ENCODE measurements at places on chromosomes 3 and 15. TPM values are rescaled to one million over a fixed set of nuclear protein-coding genes. Genes with fewer than 3 reads are reported as not detected.
A peak's percentile ranks its signal among the peaks of the same experiment; 100 is the strongest.

- DNase-seq = no peak
Observed at GRCh38 chr3:113136071-113136470, 75.3 kb upstream of the BOC start.

GRCh38 chr15:97078591-97078990 lies 748.1 kb downstream of the NR2F2 start:
- no peak for DNase-seq

GRCh38 chr3:175041369-175041768 lies 182.2 kb downstream of the NAALADL2 start:
- DNase-seq = no peak

DNA sequence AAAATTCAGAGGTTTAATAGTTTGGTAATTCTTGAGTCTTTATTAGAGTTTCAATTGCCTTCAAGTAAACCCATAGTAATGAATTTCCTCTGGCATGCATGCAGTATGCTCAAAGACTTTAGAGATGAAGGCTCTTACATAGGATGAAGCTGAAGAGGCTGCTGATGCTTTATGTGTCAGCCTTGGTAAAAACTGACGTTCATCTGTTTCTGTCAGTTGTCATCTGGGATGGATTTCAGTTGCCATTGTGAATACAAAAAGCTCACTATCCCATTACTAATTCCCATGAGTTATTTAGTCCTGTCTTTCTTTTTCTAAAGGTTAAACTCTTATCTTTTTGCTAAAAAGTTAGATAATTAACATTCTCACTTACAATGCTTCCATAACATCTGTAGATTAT lies 136.9 kb upstream of the GBE1 start:
- no peak for DNase-seq

DNA sequence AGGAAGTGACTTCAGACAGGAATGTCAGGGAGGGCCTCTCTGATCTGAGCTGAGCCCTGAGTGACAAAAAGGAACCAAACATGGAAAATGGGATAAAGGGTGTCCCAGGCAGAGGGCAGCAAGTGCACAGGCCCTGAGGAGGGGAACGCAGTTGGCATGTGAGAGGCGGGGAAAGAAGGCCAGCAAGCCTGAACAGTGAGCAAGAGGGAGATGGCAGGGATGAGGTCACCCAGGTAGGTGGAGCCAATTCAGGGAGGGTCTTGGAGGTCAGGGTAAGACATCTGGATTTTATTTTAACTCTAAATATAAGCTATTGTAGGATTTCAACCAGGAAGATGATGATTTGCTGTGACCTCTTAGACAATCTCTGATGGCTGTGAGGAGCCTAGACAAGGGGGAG lies 167.7 kb downstream of the LRTM1 start:
- peak; percentile 23 for DNase-seq

- no peak for DNase-seq
Observed at GRCh38 chr3:107850681-107851080, 240.2 kb downstream of the CD47 start.

GRCh38 chr3:14634763-14635400 lies 16.7 kb upstream of the CCDC174 start:
- peak; percentile 14 for DNase-seq

DNA sequence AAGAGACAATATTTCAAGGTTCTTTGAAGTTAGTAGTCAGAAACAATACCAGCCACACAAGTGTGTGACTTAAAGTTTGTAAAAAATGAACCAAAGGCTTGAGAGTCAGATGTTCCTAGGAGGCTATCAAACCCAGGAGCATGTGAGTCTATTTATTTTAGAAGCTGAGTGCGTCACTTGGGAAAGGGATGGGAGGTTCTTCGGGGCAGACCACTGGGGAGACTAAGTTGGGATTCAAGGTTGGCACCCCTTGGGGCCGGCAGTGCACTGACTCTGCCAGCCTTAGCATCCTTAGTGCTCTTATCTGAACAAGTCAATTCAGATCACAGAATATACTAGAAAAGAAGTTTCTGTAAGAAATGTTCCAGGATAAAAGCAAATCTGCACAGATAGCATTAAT lies 50.1 kb upstream of the POLR2M start:
- no peak for DNase-seq

DNA sequence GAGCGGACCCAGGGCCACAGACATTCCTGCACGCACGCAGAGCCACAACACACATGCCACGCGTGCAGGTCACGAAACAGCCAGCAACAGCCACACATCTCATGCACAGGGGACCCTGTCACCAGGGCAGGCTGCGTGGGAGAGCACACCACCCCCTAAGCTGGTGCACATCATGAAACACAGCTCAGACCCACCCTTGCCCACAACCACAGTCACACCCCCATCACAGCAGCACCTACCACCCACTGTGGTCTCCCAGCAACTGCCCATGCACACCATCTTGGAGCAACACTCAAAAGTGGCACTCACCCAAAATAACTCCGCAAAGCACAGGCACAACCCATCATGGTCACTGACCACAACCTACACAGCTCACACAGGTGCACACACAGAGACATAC lies 75.7 kb downstream of the OCA2 start:
- no peak for DNase-seq

DNA sequence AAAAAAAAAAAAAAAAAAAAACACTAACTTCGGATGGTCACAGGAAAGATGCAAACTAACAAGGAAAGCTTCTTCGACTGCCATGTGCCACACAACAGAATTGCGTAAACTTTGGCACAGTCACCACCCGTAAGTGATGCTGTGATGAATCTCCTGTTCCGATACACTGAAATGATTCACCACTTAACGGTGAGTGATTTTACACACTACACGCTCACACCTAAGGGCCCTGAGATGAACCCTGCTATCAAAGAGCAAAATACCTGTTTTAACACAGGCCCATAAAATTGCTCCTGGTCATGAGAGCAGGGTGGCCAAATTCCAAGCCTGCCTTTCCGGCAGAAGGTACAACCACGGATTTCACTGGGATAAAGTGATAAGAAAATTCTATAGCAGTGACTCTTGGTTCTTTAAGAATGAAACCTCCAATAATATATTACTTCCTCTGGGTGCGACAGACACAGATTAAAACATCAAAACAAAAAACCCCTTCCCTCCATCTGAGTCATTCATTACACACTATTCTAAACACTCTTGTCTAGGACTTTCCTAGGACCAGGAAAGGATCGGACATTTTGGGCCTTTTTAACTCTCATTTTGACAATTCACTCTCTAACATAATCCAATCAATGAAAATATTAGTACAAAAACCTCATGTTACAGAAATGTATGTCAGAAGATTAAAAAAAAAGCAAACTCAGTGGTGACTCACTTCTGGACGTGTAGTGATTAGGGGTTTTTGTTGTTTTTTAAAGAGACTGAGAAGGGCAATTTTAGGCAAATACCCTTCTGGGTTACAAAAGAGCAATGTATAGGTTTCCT lies 28.3 kb downstream of the LRIG1 start:
- DNase-seq = peak; percentile 77

GRCh38 chr15:79994615-79995014 lies 23.6 kb upstream of the BCL2A1 start:
- DNase-seq = peak; percentile 44

GRCh38 chr15:91873138-91873536 lies 19.6 kb downstream of the SLCO3A1 start:
- DNase-seq = no peak

DNA sequence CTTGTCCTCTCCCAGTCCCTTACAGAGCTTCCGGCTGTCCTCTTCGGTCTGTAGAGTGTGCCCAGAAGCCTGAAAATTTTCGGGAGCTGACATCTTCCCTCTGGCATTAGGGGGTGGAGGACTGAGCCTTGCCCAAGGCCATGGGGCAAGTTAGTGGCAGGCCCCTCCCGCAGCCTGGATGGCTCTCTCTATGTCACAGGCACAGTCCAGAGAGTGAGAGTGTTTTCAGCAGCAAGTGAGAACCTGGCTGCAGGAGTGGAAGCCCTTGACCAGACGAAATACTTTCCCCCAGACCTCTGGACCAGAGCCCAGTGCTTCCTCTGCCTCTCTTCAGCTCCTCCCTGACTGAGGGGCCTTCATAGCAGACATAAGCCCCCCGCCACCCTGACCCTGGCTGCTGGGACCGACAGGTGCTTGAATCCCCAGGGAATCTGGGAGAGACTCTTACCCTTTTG lies 50.5 kb upstream of the SEC22A start:
- DNase-seq = no peak

DNA sequence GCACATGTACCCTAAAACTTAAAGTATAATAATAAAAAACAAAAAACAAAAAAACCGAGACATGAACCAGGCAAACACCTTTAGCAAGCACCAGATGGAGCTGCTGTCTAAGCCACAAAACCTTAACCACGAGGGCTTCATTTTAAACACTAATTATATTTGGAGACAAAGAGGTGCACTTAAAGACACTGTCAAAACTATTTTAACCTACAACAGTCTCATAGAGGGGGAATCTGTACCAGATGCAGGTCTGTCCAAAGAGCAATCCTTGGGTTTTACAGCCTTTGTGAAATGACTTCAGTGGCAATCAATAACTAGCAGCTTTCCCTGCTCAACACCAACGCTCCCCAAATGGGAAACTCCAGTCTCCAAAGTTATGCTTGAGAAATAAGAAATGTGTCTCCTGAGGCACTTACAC lies 115.7 kb upstream of the TSPAN3 start:
- peak; percentile 11 for DNase-seq

DNA sequence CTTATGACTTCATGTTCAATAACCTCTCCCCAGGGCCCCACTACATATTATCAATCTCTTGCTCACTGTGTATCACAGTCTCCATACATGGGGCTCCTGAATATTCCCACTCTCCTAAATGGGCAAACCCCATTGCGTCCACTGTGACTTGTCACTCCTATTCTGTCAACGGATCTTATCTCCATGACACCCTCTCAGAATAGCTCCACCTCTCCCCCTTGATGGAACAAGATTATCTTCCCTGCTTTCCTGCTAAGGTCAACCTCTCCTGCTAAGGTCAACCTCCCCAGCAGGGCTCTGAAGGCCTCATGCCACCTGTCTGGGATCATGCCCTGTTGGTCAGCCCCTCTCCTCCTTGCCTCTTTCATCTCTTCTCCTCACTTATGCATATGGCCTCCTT lies 1.8 kb downstream of the CLDN18 start:
- DNase-seq = no peak

DNA sequence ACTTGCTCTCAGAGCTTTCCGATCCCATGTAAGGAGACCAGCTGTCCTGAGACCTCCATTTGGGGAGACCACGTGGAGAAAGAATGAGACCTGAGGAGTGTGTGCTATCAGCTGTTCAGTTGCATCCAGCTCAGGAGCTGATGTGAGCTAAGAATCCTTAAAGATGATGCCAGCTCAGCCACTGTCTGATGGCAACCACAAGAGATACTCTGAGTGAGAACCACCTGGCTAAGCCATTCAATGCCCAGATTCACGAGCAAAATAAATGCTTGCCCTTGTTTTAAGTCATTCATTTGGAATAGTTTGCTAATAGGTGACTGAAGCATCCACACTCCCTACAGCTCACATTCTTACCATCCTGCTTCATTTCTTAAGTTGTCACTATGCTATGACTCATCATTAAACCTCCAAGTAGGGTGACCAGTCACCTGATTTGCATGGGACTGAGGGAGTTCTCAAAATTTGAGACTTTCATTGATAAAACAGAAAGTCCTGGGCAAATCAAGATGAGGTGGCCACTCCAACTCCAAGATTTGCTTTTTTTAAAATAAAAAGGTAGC lies 56.4 kb downstream of the SPTSSB start:
- DNase-seq = no peak

DNA sequence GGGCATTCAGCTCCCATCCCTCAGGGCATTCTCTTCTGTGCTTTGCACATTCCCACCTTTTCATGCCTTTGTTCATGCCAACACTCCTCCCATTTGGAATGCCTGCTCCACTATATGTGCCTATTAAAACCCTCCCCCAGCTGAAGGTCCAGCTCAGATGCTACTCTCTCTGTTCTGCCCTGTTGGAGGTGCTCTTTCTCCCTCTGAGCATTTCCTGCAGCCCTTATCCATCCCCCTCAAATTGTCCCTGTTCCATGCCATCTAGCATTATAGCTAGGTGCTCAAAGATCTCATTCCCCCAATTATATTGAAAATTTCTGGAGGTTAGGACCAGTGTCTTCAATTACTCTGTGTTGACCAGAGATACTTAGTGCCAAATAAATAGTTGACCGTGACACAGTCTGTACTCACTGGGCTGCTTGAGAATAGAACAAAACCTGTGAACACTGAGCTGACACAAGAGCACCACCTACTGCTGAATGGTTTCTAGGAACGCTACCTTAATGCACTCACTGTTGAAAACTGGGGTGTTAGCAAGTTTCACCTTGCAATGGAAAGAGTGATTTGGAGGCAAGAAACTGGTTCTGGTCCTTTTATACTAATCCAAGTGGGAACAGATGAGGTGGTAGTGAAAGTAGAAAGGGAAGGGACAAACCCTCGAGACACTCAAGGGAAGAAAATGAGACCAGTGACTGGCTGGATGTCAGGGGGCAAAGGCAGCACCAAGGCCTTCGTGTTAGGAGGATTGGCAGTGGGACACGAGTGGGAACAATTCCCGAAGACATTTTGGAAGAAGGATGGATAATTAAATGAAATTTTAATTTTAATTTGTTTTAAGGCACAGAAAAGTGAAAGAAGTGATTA lies 289.8 kb upstream of the ROPN1 start:
- DNase-seq = peak; percentile 60

DNA sequence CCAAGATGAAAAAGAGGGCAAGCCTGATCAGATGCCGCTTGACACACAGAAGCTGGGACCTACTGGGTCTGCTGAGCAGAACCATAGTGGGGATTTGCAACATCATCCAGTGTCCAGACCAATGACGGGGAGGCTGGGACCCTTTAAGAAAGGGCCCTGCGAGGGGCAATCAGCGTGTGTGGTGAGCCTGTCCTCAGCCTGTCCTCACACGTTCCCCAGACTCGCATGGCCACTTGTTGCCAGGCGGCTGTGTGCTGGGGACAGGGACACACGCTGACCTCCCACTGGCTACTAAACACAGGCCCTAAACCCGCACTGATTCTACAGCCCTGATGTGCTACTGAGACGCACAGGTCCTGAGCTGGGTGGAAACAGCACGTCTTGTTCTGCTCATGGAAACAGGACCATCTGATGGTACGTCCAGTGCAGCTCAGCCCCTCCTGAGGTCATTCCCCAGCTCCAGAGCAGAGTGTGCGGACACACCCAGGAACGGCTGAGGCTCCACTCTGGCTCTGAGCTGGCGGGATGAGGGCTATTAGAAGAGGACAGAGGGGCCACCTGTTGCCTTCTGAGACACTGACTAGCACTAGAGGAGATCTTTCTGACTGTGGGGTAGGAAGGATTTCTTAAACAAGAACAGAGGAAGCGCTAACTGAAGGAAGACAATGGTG lies 24.4 kb downstream of the PCSK6 start:
- DNase-seq = no peak

GRCh38 chr3:184710870-184711492 lies 883 bp downstream of the MAGEF1 start:
- DNase-seq = no peak

- DNase-seq = no peak
Observed at GRCh38 chr3:66297260-66297873, 76.6 kb downstream of the SLC25A26 start.

GRCh38 chr3:108507902-108508301 lies 2.5 kb downstream of the MYH15 start:
- no peak for DNase-seq

The ADAMTS7 gene
- total RNA-seq = 1.1 TPM

The UROC1 gene
- total RNA-seq = not detected

The TBC1D23 gene
- 84.0 TPM for total RNA-seq

The NEDD4 gene
- total RNA-seq = 27.9 TPM

The LARP6 gene
- total RNA-seq = 42.2 TPM

The MED12L gene
- 1.8 TPM for total RNA-seq
